Right ventricle myocardium inferior (tissue), 1 donor: ENCODE measurements at places on chromosomes 7 and 10. TPM values are rescaled to one million over a fixed set of nuclear protein-coding genes. Genes with fewer than 3 reads are reported as not detected.

TCAF2 gene
- total RNA-seq = 0.38 TPM

DNA sequence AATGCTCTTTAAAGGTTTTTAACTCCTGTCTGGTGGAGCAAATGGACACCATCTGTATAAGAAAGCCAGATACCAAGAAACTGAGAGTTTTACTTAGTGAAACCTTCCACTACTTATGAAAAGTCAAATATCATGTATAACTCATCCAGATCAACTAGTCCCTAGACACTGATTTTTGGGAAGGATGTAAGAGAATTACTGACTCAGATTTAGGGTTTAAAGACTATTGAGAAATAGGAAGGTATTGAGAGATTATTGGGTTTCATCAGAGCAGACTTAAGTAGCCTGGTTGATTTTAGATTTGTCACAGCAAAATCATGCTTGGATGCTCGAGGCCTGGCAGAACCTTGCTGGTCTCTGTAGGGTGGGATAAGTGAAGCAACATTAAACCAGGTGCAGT is 3.1 kb downstream of the CSTF2T start:
- no peak for DNase-seq

- DNase-seq = no peak
These were observed 332.4 kb downstream of the FRMD4A start for GRCh38 chr10:13998163-13998835.

GRCh38 chr10:103544657-103545310 is 51.3 kb downstream of the NEURL1 start:
- DNase-seq = no peak

DNA sequence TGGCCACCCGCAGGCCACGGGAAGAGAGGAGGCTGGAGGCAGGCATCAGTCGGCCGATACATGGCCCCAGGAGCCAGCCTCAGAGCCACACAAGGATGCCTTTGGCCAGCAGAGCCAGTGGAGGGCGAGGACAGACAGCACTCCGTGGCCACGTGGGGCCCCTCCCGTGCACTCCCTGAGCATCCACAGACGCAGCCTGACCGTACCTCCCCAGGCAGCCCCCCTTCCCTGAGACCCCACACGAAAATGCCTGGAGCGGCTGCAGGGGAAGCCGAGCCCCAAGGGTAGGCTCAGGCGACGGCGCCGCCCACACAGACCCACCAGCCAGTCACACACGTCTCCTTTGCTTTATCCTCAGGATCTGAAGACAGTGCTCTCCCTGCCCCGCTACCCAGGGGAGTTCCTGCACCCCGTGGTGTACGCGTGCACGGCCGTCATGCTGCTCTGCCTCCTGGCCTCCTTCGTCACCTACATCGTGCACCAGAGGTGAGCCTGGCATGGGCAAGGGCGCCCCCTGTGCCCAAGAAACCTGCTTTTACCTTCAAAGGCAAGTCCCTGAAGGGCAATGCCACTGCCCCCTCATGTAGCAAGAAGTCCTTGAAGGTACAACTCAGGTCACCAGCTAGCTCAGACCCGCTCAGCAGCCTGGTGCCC is 9.0 kb downstream of the ADGRA1 start:
- DNase-seq = no peak

- no peak for DNase-seq
These were observed 8.3 kb downstream of the NEBL start for GRCh38 chr10:20888620-20889330.

GRCh38 chr10:14056610-14057332 is 274.0 kb downstream of the FRMD4A start:
- no peak for DNase-seq

ITIH5 gene
- total RNA-seq = 10.3 TPM

- DNase-seq = no peak
These were observed 29.7 kb downstream of the TMEM248 start for GRCh38 chr7:66950763-66951162.

TMEM196 gene
- total RNA-seq = not detected

DNA sequence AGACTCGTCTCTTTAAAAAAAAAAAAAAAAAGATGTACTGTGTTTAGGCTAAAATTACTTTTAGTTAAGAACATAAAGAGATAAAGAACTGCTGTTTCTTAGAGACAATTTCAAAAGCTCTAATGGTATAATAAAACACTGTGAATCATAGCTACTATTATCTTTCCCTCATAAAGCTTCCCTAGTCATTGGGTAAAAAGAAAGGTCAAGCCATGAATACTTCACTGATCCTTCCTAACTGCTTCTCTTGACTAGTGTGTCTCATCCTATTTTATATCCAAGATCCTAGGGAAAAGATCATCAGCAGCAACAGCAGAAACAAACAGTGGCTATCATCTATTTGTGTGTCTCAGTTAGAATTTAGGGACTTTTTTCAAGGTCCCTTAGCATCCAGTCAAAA is 10.5 kb downstream of the YME1L1 start:
- DNase-seq = no peak

RET gene
- 7.7 TPM for total RNA-seq

DNA sequence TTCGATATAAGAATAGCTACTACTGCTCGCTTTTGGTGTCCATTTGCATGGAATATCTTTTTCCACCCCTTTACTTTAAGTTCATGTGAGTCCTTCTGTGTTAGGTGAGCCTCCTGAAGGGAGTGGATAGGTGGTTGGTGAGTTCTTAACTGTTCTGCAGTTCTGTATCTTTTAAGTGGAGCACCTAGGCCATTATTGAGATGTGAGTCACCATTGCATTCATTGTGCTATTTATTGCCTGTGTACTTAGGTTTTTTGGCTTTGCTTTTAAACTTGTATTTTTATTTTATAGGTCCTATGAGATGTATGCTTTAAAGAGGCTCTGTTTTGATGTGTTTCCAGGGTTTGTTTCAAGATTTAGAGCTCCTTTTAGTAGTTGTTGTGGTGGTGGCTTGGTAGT is 1430.8 kb downstream of the REEP3 start:
- no peak for DNase-seq

OR13A1 gene
- total RNA-seq = not detected

GRCh38 chr7:158447506-158448171 is 140.0 kb downstream of the PTPRN2 start:
- no peak for DNase-seq

- peak; percentile 59 for DNase-seq
These were observed 32.7 kb upstream of the SH2D4B start for GRCh38 chr10:80504897-80505465.

DNA sequence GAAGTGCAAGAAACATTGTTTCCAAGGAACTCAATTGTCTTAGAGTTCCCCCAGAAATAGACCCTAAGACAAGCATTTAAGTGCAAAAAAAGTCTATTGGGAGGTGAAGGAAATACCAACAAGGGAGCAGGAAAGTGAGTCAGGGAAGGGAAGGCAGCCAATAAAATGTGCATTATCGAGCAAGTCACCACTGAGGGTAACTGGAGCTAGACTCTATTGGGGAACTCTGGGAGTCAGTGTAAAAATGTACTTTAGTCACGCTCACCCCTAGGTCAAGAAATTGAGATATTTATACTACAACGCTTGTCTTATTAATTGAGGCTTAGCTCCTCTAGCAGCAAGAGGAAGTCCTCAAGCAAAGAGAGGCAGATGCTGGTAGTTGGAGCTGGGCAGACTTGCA is 137.7 kb downstream of the RTKN2 start:
- no peak for DNase-seq

DNA sequence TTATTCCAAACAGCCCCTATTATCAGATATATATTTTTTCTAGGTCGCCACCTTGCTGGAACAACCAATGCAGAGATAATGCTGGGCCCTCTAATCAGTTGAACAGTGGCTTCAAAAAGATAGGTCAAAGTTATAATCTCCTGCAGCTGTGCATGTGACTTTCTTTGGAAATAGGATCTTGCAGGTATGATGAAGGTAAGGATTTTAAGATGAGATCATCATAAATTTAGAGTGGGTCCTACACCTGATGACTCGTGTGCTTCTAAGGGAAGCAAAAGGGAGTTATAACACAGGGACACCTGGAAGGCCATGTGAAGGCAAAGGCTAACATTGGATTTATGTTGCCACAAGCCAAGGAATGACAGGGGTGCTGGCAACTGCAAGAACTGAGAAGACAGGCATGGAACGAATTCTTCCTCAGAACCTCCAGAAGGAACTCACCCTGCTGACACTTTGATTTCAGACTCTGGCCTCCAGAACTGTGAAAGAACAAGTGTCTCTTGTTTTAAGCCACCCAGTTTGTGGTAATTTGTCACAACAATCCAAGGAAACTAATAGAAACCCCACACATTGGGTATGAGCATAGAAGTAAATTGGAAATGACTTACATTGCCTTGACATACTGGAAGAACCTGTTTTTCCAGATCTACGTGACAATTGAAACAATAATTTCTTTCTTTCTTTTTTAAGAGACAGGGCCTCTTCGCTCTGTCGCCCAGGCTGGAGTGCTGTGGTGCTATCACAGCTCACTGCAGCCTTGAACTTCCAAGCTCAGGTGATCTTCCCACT is 34.4 kb downstream of the CCDC71L start:
- no peak for DNase-seq

GIMAP1 gene
- 5.8 TPM for total RNA-seq

GRCh38 chr7:28297801-28298459 is 114.4 kb upstream of the CREB5 start:
- no peak for DNase-seq

DNA sequence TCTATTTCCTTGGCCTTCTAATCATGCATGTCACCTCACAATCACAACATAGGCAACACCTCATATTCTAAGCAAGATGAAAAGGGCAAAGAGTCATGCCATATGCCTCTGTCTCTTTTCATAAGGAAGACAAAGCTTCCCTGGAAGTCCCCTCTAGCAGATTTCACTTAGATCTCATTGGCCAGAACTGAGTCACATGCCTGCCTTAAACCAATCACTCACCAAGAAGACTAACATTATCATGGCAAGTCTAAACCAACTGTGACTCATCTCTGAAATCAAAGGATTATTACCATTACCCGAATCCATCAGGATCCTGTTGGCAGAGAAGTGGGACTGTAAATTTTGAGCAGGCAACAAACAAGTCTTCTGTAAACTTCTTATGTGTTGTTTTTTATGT is 27.8 kb downstream of the CAV1 start:
- no peak for DNase-seq

RARRES2 gene
- 32.6 TPM for total RNA-seq

DNA sequence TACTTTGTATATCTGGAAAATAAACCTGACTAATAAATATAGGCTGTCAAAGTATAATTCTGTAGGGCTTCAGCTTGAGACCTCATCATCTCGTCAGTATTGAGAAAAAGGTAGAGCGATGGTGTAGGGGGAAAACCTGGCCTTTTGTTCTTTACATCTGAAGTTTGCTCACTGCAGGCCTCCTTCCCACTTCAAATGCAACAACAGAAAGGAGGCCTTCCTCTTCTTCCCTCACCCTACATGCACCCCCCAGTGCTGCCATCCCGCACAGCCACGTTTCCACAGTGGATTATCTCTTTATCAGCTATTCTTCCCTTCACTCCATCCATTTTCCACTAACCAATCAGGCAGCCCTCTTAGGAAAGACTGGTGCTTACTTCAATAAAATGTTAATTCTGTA is 112.3 kb downstream of the VTI1A start:
- DNase-seq = no peak

ADAM12 gene
- total RNA-seq = 0.35 TPM

GRCh38 chr7:112495156-112495788 is 14.5 kb downstream of the LSMEM1 start:
- no peak for DNase-seq

DNA sequence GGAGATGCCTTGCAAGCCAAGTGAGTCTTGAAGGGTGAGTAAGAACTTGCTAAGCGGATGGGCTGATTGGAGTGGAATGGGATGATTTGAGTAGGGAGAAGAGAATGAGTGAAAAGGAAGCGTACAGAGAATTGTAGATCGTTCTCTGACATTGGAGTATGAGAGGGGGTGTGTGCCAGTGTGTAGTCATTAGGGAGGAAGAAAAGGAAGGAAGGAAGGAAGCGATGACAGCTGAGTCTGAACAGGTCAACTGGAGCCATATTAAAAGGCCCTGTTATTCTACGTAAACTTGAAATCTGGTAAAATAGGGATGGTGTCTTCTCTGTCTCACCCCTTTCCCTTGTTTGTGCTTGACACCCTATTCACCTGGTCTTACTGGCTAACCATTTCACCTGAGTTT is 55.1 kb downstream of the SLK start:
- no peak for DNase-seq

DNA sequence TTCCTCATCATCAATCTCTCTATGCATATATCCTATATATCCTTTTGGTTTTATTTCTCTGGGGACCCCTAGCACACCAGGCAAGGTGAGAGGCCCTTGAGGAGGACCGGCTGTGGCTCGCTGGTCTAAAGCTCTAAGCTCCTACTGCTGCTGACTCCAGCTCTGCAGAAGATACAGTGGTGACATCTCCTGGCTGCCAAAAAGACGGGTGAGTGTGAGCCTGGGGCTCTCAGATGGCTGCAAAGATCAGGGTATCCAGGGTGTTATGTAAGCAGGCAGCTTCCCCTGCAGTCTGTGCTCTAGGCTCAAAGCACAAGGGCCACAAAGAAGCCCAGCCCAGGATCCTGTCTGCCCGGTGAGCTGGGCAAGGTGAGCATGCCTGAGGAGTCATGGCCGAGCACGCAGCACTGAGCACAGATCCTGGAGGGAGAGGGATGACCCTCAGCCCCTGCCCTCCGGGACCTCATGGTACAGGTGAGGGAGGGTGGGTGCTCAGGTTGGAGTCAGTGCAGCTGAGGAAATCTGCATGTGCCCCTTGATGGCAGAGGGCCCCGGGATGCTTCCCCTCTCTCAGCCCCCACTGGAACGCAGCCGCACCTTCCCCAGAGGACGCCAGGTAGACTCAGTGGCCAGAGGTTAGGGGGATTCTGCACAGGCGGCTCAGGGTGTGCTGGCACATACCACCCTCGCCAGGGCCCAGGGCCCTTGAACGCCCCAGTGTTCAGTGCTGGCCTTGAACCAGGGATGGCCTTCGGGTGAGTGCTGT is 95.4 kb upstream of the INSIG1 start:
- DNase-seq = no peak

- DNase-seq = no peak
These were observed 21.9 kb upstream of the GDF10 start for GRCh38 chr10:47278152-47278473.

- DNase-seq = no peak
These were observed 188.9 kb upstream of the KMT2E start for GRCh38 chr7:104825099-104825498.

OR2F2 gene
- not detected for total RNA-seq

- DNase-seq = no peak
These were observed 1.2 kb upstream of the C10orf143 start for GRCh38 chr10:130111852-130112180.

DNA sequence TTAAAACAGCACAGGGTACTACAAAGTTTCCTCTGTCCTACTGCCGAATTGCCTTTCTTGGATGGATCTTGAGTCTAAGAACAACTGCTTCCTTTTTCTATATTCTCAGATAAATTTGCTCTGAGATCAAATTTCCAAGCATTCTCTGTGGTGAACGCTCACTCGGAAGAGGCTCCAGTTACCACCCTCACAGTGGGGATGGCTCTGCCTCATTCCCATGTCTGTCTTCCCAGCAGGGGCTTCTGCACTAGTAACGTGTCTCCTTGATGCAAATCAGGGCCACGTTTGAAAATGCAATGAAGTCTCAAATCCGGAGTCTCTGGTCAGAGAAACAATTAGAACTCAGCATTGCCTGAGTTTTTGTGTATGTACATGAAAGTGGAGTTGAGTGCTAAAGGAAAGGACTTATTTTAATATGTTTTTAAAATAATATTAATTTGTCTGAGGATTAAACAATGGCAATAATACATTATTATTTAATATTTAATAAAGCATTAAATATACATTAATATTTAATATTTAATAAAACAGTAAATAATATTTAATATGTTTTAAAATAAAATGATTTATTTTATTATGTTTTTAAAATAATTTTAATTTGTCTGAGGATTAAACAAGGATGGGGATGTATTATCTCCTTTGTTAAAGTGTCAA is 61.8 kb downstream of the INHBA start:
- DNase-seq = no peak

ANKRD30A gene
- total RNA-seq = not detected

- DNase-seq = no peak
These were observed 12.2 kb upstream of the CLCN1 start for GRCh38 chr7:143303733-143304132.
